ENCODE measurements at places on chromosomes 16 and 17.

- no peak for DNase-seq
Measured at GRCh38 chr17:3004925-3005324, 58.5 kb downstream of the OR1D5 start.

DNA sequence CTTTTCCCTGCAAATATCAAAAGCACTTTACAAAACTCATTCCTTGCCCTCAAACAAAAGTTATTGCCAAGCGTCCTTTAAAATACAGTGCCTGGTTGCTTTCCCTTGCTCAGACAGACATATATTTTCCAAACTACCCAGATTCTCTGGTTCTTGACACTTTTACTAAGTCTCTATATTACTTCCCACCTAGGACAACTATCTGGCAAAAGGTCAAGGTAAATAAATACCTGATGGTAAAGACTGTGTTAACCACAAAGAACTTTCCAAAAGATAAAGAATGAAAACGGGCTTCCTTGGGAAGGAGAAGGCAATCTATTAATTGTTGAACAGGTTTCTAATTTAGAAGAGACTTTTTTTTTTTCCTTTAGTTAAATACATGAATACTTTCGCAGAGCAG lies 1.9 kb downstream of the HS3ST3A1 start:
- no peak for DNase-seq

DNA sequence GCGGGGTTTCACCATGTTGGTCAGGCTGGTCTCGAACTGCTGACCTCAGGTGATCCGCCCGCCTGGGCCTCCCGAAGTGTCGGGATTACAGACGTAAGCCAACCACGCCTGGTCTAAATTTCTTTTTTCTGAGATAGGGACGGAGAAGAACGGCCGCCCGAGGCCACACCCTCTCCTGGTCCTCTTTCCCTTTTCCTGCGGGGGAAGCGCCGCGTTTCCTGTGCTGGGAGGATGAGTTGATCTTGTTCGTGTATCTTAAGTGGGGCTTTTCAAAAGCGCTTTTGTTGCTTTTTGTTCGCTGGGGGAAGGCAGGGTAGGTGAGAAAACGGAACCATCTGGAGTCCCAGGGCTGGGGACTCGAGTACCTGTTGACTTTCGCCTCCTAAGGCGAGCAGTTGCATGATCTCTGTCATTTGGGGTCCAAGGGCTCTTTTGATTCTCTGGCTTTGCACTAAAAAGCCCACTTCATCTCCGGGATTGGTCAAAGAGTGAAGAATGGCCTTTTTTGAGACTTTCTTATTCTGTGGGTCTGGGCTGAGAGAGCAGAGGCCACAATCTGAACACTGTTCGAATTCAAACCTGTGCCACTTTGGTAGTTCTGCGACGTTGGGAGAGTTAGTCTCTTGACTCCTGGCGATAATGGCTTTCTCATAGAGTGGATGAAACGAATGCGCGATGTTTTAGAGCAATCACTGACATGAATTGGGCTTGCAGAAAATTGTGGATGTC lies 1.3 kb downstream of the FUS start:
- DNase-seq = no peak

DNA sequence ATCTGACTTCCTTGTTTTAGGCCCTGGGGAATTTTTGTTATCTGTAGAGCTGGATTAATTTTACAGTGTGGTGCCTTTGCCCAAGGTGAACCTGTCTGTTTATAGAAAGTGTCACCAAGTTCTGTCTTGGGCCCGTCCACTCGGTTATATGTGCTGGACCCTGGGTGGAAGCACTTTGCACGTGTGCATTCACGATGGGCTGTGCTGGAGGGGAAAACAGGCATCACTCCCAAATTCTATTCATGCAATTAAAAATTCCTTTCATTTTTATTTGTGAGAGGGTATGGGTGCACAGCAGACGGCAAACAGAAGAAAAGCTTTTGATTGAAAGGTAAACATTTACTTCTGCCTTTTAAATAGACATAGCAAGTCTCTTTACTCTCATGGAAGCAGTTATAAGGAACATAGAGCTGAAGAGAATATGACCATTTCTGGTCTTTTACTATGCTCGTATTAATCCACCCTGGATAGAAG lies 101.2 kb downstream of the WWOX start:
- no peak for DNase-seq

GRCh38 chr17:81371910-81372760 lies 23.1 kb upstream of the BAHCC1 start:
- DNase-seq = no peak

- DNase-seq = no peak
Measured at GRCh38 chr17:4947010-4947410, 1.3 kb downstream of the PFN1 start.

GRCh38 chr17:31211352-31212012 lies 85.6 kb downstream of the OMG start:
- no peak for DNase-seq

DNA sequence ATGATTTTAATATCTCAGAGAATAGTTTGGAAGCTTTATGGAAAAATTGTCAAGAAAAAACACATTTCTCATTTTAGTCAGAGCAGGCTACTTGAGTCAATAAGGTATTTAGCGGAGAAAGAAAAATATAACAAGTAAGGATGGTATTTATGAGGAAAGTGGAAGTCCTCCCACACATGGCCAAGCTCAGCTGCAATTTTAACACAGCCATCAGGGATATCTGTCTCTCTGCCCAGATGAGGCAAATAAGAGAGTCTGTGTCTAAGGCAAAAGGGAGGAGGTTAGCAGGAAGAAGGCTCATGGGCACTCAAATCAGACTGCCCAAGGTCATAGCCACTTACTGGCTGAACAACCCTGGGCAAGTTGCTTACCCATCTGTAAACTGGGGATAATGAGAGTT lies 5.2 kb upstream of the CMTM2 start:
- DNase-seq = no peak

- no peak for DNase-seq
Measured at GRCh38 chr16:12572316-12572985, 231.2 kb downstream of the CPPED1 start.

GRCh38 chr16:15642557-15643047 lies 352 bp downstream of the MARF1 start:
- peak; percentile 40 for DNase-seq

DNA sequence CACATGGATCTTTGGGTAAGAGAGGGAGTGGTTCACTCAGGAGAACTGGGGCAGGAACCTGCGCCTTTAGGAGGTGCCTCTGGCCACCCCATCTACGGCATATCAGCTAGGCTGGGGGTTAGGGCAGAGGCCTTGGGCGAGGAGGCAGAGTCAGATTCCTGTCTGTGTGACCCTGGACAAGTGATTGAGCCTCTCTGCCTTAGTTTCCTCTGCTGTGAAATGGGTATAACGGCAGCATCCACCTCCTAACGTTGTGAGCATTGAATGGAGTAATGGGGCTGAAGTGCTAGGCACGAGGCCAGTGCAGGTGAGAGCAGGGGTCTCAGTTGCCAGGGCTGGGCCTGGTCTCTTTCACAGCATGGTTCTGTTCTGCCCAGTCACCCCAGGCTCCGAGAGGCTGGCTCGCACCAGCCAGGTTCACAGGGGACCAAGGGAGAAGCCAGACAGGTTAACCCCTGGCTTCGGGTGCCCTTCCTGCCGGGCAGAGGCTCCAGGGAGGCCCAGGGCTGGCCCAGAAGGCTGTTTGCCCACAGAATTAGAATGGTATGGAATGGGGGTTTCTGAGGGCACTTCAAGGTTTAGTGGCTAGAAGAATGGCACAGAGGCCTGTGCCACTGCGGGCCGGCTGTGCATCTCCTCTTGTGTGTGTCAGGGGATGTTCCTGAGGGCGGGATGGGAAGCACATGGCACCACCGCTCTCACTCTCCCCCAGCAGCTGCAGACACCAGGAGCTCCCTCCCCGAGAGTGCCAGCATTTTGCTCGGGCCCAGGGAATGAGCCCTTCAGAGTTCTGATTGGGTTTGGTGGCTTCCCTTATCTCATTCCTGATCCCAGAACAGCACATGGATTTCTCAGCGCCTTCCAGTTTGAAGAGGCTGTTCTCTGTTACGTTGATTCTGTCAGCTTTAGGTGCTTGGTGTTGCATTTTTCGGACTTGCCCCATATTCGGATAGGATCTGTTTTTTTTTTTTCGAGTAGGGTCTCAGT lies 23.8 kb downstream of the UNC13D start:
- no peak for DNase-seq

- DNase-seq = no peak
Measured at GRCh38 chr16:87979352-87979751, 28.1 kb downstream of the BANP start.

- no peak for DNase-seq
Measured at GRCh38 chr17:69466451-69466850, 52.0 kb downstream of the MAP2K6 start.

DNA sequence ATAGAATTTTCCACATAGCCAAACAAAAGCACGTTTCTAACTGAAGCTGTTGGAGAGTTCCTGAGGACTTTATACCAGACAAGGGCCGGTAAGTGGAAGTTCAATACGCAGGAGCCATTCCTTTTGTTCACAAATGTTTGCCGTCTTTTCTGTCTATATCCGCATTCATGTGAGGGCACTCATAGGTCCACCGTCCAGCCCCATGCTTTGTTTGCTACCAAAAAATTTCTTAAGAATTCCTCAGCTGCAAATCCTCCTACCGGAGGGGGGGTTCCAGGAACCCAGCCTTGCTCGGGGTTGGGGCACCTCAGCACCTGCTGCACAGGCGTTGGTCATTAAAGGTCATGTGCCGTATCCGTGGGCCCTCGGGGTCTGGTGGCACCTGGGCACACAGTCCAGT lies 276.8 kb downstream of the SEC14L1 start:
- no peak for DNase-seq

DNA sequence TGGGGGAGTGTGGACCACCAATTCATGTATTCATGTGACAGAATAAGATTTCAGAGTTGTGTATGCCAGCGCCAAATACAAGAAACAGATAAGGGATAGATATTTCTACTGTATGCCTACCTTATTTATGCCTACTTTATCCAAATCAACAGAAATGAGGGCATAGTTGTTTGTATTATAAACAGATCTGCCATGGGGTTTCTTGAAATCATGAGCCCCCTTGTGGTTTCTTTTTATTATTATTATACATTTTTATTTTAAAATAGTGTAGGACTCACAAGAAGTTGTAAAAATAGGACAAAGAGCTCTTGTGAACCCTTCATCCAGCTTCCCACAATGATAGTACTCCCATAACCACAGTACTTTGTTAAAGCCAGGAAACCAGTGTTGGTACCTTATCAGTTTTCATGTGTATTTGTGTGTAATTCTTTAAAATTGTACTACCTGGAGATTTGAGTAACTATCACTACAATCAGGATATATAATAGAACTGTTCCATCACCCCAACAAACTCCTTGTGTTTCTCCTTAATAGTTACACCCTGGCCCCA lies 229.4 kb downstream of the CCDC182 start:
- no peak for DNase-seq

DNA sequence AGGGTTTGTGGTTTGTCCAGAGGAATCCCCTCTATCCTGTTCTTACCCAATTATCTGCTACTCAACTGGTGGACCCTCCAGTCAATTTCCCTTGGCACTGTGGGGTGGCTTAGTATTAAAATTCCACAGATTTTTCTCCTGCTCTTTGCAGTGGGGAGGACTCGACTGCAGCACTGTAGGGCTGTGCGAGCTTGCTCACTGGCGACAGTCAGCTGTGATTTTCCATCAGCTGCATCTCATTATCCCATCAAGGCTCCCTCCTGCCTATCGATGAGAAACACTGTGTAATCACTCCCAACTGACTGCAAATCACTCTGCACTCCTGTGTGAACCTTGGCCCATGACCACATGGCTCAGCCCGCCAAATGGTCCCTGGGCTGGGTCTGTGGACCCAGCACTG lies 90.5 kb upstream of the MAF start:
- no peak for DNase-seq

- DNase-seq = no peak
Measured at GRCh38 chr17:28346199-28346580, 10.6 kb downstream of the TNFAIP1 start.

GRCh38 chr16:55251151-55251550 lies 72.9 kb upstream of the IRX6 start:
- DNase-seq = no peak

DNA sequence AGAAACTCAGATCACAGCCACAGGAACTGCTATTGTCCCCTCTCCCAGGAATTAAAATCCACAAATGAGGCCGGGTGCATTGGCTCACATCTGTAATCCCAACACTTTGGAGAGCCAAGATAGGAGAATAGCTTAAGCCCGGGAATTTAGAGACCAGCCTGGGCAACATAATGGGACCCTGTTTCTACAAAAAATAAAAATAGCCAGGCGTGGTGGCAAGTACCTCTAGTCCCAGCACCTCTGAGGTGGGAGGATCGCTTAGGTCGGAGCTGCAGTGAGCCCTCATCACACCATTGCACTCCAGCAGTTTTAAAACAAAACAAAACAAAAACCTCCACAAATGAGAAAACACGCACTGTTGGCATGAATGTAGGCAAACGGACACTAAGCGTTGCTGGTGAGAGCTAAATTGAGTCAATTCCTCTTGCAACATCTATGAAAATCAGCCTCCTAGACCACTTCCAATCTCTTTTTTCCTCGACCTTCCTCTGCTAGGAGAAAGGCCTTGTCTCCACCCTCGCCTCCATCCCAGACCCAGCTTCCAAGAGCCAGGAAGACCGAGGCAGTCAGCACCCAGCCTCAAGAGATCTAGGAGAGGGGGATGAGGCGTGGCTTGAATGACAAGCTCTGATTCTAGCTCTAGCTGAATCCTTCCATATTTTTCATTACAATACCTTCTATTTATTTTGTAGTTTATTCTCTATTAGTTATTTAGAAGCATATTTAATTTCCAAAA lies 14.8 kb downstream of the TLE7 start:
- no peak for DNase-seq

DNA sequence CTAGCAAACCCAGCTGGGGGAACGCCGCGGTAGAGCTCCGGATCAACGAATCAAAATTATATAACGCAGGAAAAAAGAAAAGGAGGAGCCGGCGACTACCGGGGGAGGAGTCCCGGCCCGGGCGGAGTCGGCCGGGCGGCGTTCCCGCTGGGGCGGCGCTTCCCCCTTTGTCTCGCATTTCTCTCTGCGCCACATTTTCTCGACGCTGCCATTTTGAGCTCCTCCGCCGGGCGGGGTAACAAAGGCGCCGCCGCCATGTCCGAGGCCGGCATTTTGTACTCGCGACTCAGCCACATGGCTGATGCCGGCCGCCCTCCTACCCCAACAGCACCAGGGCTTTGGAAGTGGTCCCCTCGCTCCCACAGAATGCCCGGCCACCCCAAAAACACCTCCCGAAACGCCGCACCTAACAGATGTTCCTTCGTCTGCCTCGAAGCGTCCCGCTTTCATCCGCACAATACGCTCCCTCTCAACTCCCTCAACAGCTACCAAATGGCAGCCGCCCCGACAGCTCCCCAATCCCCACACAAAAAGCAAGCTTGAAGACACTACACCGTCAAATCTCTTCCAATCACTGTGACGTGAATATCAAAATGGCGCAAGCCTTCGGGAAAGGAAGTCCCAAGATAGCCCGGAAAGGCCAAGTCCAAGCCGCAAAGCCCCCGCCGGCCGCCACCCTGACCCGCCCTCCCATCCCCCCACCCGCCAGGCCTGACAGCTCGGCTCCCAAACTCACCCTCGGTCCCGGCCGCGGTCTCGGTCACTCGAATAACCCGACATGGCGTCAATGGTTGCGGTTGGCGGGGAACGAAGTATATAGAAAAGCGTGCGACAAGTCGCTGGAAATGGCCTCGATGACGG lies 519 bp downstream of the DDX5 start:
- peak; percentile 63 for DNase-seq

- DNase-seq = no peak
Measured at GRCh38 chr17:37405955-37406634, 541 bp downstream of the ACACA start.
